ENCODE measurements at places on chromosomes 12 and 14.

DNA sequence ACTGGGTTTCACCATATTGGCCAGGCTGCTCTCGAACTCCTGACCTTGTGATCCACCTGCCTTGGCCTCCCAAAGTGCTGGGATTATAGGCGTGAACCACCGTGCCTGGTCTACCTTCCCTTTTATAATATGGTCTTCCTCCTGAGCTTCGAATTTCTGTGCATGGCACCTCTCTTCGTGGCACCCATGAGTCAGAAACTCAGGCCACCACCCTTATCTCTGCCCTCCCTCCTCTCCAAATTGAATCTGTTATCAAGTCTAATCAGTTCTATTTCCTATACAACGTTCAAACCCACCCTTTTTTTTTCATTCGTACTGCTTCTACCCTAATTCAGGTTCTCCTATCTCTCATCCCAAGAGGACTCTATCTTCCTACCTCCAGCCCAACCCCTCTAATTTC is 5.0 kb upstream of the TINF2 start:
- no peak for DNase-seq

DNA sequence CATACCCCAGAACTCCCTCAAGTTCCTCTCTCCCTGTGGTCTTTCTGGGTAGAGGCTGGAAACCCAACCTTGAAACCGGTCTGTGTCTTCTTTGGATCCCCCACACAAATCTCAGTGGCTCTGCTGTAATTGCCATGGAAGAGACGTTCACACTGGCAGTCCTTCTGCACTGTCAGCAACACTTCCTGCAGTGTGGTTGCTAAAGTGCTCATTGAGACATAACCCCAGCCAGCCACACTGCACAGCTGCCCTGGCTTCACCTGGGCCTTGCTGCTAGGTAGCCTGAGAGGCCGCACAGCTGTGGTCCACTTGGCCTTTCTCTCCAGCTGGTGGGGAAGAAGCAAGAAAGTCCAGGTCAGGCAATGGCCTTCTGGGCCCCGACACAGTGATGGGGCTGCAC is 2.4 kb downstream of the GZMH start:
- no peak for DNase-seq

GRCh38 chr12:92676710-92677109 is 26.1 kb upstream of the PLEKHG7 start:
- DNase-seq: no peak

GRCh38 chr12:14841761-14842160 is 1.6 kb downstream of the ART4 start:
- DNase-seq: no peak

- DNase-seq: no peak
Observed at GRCh38 chr14:105091517-105092170, 26.4 kb upstream of the GPR132 start.

DNA sequence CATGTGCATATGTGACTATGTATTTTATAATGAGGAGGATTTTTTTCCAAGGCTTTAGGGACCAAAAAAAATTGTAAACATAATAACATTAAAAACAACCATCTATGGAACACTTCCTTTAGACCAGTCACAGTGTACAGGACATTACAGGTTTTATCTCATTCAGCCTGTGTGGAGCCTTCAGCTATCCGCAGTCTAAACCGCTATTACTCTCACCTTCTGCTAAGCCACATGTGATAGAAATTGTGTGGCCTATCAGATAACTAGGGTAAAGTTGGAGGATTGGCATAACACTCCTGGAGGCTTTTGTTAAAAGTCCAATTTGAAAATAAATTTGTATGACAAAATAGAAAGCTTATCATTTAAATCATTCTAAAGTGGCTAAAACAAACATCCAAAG is 281.2 kb upstream of the TMTC1 start:
- no peak for DNase-seq

DNA sequence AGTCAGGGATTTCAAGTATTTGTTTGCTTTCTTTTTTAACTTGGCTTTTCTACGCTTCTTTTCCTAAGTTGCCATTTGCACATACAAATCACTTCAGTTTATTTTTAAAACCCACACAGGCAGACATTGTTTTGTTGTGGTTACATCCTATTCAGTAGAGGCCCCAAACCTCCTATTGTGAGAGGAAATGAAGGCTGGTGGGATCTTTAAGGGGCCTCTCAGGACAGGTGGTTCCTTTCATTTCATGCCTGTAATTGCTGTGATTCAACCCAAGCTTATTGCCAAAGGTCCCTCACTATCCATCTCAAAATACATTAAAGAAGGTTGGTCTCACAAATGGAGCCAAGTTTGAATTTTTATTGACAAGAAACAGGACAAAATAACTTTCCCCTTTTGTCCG is 257.1 kb downstream of the ADAMTS20 start:
- no peak for DNase-seq

DNA sequence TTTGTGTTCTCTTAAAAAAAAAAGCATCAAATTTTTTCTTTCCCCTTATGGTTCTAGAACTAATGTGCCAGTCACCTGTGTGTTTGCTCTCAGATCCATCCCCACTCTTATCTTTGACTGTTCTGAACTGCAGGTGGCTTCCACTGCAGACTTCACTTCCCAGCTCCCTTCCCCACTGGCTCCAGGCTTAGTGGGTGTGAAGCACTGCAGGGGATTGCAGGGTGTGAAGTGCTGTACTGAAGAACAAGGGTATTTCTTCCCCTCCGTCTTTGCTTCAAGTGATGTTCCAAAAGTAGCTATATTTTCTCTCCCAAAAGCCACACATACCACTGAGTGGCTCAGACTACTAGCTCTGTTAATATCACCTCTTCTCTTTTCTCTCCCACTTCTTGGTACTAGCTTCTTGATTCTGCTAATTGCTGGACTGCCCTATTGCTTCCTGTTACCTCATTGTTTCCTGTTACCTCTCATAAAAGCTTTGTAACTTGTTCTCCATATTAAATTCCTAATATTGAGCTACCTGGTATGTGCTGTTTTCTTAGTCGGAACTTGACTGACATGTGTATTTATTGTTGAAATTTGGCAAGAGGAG is 115.4 kb upstream of the PRICKLE1 start:
- no peak for DNase-seq

- DNase-seq: no peak
Observed at GRCh38 chr14:104766863-104767633, 14.1 kb downstream of the SIVA1 start.

GRCh38 chr12:110744151-110744571 is 1.5 kb upstream of the PPP1CC start:
- no peak for DNase-seq

DNA sequence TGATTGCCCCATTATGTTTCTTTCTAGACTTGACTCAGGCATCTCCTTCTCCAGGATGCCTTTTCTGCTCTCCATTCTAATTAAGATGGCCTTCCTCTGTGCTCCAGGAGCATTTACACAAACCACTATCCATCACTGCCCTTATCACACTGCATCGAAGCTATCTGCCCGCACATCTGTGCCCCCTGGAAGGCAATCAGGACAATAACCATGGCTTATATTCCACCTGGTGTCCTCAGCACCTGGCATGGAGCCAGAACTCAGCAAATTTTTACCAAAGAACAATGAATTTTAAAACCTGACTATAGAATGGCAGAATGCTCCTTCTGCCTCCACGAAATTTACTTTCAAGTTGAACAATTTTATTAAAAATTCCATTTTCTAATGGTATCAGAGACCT is 465.8 kb downstream of the APAF1 start:
- DNase-seq: no peak

GRCh38 chr12:97194546-97194945 is 268.1 kb upstream of the RMST start:
- DNase-seq: no peak

DNA sequence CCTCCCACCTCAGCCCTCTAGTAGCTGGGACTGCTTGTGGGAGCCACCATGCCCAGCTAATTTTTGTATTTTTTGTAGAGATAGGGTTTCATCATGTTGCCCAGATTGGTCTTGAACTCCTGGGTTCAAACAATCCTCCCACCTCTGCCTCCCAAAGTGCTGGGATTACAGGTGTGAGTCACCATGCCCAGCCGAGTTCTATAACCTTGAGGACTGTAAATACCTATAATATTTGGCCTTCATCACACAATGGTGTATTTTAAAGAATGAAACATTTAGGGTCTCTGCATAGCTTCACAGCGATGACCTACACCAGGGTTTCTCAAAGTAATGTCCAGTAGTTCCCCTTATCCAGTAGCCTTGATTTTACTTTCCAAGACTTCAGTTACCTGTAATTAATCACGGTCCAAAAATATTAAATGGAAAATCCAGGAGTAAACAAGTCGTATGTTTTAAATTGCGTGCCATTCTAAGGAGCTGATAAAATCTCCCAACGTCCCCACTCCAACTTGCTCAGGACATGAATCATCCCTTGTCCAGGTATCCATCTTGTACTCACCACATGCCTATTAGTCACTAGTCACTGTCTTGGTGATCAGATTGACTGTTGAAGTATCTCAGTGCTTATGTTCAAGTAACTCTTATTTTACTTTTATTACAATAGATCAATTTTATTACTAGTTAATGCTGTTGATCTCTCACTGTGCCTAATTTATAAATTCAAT is 368.2 kb downstream of the BTG1 start:
- DNase-seq: no peak
